Stimulated activated CD8-positive, alpha-beta memory T cell treated with anti-CD3 and anti-CD28 coated beads, Interleukin-7, amount 100 ng/mL, for 1 hour (primary cell): ENCODE measurements at places on chromosomes 16 and 17.

DNA sequence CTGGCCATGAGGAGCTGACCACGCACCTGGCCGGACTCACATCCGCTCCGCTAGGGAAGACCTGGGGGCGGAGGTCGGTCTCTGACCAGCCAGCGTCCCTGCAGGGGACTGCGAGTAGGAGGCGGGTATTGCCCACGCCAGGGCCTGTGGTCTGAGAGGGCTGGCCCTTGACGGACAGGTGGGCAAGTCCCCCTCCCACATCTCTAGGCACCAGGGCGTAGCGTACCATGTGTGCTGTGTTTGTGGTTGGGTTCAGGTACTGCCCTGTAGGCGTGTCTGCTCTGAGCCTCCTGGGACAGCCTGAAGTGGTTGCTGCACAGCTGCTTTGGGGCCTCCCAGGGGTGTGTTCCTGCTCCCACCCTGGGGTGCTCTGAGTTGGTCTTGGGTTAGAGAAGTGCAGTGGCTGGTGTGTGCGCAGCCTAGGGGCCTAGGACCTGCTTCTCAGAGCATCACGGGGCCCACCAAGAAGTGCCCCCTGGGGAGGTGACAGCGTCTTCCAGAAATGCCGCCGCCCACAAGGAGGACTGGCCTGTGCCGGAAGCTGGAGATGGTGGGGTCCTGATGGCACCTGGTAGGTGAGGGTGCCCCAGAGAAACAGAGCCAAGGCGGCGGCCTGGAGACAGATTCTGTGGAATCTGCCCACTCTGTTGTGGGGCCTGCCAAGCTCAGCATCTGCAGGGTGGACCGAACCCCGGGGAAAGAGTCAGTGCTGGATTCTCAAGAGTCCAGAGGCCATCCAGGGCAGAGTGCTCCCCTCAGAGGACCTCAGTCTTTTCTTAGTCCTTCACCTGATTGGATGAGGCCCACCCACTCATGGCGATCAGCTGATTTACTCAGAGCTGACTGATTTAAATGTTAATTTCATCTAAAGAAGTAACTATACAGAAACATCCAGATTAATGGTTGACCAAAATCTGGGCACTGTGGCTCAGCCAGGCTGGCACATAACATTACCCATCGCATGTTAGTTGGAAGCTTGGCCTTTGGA, 48.3 kb downstream of the WDR45B start:
- no peak for DNase-seq

- DNase-seq: no peak
Observed at GRCh38 chr17:17840751-17841591, 4.2 kb upstream of the SREBF1 start.

GRCh38 chr17:50423553-50424159, 2.4 kb upstream of the ACSF2 start:
- DNase-seq: no peak

GRCh38 chr17:57114085-57114673, 29.1 kb downstream of the AKAP1 start:
- peak; percentile 60 for DNase-seq

DNA sequence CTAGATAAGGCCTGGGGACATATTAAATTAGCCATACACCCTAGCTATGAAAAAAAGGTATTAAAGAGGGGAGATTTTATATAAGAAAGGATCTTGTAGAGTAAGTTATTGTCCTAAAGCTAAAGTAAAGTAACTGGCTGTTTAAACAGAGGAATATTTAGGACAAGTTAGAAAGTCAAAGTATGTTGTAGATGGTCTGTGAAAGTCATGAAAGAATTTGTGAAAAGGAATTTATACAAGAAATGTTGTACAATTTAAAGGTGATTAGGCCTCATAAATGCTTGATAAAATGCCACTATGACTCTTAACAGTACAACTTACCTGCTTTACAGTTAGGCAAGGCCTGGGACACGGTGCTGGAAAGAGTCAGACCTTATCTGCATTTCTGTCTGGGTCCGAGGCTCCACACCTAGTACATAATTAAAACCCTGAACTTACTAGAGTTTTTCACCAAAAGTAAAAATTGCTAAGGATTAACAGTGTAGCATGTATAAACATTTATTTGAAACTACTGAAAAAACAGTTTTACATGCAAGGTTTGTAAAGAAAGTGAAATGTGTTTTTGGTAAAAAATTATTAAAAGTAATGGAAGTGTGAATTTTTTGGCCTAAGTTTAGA, 445.3 kb upstream of the TOM1L1 start:
- DNase-seq: no peak

DNA sequence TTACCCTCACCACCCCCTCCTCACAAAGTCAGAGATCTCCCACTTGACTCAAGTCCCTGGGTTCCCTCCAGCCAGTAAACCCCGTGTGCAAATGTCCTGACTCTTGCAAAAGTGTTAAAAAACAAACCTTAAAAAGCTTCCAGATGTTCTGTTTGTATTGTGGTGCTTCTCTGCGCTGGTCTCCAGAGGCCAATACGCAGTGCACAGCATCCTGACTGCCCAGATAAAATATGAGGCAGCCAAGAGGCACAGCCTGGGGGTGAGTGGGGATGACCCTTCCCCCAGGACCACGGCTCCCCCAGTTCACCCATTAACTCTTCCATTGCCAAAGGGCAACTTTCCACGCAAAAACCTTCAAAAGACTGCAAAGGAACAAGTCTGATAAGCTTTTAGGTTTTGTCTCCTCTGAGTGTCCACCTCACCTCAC, 291.8 kb downstream of the SOX9 start:
- DNase-seq: no peak

GRCh38 chr17:79690466-79690865, 40.3 kb upstream of the ENPP7 start:
- DNase-seq: no peak

- no peak for DNase-seq
Observed at GRCh38 chr17:27511168-27511883, 55.1 kb downstream of the KSR1 start.

- DNase-seq: no peak
Observed at GRCh38 chr17:336110-337021, 16.2 kb downstream of the RPH3AL start.

DNA sequence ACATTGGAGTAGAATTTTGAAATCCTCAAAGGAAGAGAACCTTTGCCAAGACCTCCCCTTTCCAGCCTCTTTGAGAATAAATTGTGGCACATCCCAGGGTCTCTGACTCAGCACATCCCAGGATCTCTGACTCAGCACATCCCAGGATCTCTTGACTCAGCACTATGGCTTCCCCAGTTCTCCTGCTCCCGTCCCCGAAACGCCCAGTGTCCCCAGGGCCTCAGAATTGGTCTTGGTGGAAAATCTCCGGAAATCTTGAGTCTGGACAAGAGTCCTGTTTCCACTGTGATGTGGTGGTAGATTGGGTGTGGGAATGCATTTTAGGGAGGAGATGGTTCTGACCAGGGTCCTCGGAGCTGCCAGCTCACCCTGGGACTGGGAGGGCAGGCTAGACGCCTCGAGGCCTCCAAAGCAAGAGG, 19.2 kb downstream of the PLXDC1 start:
- DNase-seq: no peak

- DNase-seq: no peak
Observed at GRCh38 chr16:77469634-77470033, 34.8 kb upstream of the ADAMTS18 start.

DNA sequence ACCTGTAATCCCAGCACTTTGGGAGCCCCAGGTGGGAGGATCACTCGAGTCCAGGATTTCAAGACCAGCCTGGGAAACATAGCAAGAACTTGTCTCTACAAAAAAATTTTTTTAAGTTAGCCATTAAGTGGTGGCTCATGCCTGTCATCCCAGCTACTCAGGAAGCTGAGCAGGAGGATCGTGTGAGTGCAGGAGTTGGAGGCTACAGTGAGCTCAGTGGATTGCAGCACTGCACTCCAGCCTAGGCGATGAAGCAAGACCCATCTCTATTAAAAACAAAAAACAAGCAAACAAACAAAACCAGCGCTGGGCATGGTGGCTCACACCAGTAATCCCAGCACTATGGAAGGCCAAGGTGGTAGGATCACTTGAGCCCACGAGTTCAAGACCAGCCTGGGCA, 38.0 kb downstream of the HEATR3 start:
- DNase-seq: no peak

DNA sequence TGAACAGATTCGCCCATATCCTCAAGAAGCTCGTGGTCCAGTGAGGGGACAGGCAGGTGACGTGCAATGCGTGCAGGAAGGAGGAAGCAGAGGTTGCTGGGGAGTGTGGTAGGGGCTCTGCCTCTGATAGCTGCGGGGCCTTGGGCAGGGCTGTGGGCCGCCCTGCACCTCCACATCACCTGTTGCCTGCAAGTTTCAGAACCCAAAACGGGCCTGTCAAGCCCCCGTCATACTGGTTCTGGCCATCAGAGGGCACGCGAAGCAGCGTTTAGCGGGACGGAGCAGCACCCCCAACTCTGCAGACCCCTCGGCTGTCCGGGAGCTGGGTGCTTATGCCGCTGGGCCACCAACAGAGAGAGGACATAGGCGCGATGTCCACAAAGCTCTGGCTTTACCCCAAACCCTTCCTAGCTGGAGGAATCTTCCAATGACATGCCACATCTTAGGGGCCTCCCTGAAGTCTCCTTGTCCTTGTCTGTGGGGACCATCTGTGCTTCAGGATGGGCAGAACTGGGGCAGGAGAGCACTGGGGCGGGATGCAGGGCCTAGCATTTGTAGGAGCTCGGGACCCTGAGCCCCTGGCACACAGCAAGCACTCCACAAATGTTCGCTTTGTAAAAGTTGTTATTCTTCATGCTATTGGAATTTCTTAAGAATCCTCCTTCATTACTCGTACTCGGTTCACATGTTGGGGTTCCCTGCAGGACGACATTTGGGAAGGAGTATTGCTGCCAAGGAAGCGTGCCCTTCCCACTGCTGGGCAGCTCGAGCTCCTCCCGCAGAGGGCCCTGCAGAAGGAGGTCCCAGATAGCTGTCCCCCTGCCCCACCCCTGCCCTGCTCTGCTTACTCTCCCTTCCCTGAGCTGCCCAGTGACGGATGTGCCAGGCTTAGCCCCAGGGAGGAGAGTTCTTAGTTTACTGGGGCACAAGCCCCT, 64.3 kb downstream of the CNGB1 start:
- DNase-seq: no peak

GRCh38 chr16:89071686-89072547, 21.7 kb upstream of the ACSF3 start:
- no peak for DNase-seq

GRCh38 chr17:81966343-81967243, 5.6 kb upstream of the NOTUM start:
- no peak for DNase-seq

GRCh38 chr16:65831903-65832666, 534.4 kb upstream of the CDH5 start:
- no peak for DNase-seq

- no peak for DNase-seq
Observed at GRCh38 chr17:6261466-6261865, 173.5 kb downstream of the AIPL1 start.

- no peak for DNase-seq
Observed at GRCh38 chr17:15392326-15392741, 50.9 kb upstream of the TEKT3 start.

DNA sequence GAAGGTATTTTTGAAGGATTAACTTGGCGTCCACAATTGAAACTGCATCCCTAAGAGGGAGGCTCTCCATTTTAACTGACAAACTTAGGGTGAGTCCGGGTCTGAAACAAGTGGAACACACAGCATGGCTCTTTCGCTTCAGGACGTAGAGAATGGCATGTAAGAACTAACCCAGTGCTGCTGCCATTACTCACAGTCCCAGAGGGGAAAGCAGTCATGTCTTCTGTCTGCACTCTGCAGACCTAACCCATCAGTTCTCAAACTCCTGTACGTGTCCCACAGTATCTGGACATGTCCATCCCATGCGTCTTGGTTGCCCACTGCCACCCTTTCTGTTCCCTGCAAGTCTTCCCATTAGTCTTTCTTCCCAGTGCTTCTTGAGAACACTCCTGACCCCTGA, 563 bp downstream of the ST6GALNAC1 start:
- no peak for DNase-seq

- no peak for DNase-seq
Observed at GRCh38 chr16:85138825-85139627, 26.8 kb upstream of the CIBAR2 start.

DNA sequence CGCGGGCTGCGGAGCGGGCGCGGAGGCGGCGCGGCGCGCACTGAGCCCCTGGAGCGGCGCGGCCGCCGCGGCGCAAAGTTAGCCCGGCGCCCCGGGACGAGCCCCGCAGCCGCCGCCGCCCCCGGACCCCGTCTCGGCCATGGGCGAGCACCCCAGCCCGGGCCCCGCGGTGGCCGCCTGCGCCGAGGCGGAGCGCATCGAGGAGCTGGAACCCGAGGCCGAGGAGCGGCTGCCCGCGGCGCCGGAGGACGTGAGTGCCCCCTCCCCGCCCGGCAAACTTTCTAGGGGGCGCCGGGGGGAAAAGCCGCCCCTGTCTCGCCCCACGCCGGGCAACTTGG, 388 bp downstream of the RHBDL3 start:
- no peak for DNase-seq

DNA sequence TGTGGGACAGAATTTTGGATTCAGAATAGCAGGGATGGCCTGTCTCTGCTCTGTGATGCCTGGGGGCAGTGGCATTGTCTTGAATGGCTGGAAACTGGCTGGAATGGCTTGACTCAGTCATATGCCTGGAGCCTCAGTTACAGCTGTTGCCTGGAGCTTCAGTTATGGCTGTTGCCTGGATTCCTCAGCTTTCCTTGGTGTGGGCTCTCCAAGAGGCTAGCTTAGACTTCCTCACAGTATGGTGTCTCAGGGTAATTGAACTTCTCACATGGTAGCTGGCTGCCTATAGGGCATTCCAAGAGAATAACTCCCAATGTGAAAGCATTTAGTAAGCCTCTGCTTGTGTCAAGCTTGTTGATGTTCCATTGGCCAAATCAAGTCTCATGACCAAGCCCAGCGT, 21.1 kb downstream of the KRT23 start:
- no peak for DNase-seq

- peak; percentile 44 for DNase-seq
Observed at GRCh38 chr17:50956750-50957523, 90.8 kb upstream of the TOB1 start.

GRCh38 chr17:64020056-64020766, at the start of gene ICAM2:
ICAM2 (minus strand) TSS chr17:64020633; CDS start chr17:64006691, 13,942 bp downstream.
- peak; percentile 75 for DNase-seq

DNA sequence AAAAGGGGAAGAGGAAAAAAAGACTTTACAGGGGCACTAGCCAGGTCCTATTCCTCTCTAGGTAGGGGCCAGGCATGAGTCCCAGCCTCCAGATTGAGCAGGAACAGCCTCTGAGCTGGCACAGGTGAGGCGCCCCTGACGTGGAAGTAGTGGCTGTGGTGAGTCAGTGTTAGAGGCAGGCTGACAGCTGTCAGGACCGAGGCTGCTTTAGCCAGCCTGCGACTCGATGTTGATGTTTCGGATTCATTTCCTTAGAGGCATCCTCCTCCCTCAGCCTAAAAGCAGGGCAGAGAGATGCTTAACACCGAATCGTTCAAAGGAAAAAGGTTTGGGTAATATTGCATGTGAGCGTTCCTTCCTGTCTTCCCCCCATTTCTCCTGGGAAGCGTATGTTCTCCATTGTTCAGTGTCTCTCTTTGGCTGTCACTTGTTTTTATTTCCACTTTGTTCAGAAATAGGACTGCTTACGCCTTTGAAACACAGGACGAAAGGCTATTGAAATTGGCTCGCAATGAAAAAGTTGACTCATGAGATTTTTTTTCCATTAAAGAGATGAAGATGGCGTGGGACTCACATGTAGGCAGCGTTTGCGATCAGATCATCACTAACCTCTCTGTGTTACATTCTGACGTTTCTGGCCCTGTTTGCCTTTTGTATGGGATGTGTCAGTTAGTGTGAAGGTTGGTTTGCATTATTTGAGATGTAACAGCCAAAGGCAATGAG, 1.3 kb downstream of the KIAA0513 start:
- peak; percentile 36 for DNase-seq
